ENCODE measurements at places on chromosomes 16 and 17.

GRCh38 chr16:3007957-3008689, 4.6 kb upstream of the CLDN9 start:
- DNase-seq, result no peak

DNA sequence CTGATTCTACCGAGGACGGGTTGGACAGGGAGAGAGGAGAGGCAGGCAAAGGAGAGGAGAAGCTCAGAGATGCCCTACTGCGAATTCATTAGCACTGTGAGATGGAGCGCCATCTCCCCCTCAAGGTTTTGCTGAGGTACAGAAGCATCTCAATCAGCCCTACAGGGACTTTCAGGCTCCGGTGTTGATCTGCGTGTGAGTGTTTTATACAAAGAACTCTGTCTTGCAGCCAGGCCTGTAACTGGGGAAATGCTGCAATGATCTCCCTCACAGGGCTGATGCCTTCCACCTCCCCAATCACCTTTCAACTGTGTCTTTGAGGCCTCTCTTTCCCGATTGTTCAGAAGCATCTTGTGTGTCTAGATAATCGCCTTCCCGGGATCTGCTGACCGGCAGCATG, 74.8 kb downstream of the IRX6 start:
- no peak for DNase-seq

- no peak for DNase-seq
Measured at GRCh38 chr16:49800876-49801275, 55.0 kb downstream of the ZNF423 start.

- no peak for DNase-seq
Measured at GRCh38 chr16:62596584-62596983, 560.3 kb upstream of the CDH8 start.

- no peak for DNase-seq
Measured at GRCh38 chr17:27994586-27994985, 47.9 kb upstream of the NLK start.

DNA sequence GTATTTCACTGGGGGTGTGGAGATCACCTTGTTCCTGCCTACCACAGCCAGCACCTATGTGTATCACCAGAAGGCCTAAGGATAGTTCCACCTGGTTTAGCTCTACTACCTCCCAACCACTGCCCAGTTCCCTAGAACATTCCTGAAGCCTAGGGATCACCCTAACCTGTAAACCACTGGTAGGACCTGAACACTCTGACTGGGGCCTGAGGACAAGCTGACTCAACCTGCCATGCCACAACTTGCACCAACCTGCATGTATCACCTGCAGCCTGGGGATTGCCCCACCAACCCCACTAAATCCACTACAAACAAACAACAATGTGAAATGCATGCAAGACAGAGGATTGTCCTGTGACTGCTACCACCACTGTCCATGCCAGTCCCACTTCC, 128.1 kb downstream of the KIF2B start:
- no peak for DNase-seq

DNA sequence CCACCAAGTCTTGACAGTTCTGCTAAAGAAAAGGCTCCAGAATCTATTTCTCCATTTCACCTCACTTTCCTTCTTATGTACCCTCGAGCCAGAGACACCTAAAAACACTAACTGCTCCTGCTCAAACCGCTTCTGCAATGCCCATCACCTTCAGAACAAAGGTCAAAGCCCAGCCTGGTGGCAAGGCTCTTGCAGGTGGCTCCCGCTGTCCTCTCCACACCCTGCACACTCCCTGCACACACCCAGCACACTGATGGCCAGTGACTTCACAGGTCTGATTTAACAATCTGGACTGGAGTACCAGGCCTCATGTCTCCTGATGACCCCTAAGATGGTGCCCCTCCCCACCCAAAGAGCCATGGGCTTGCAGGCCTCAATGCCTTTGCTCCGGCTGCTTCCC, 9.8 kb upstream of the C17orf113 start:
- DNase-seq, result no peak
